ENCODE measurements at places on chromosomes 2 and 18.

DNA sequence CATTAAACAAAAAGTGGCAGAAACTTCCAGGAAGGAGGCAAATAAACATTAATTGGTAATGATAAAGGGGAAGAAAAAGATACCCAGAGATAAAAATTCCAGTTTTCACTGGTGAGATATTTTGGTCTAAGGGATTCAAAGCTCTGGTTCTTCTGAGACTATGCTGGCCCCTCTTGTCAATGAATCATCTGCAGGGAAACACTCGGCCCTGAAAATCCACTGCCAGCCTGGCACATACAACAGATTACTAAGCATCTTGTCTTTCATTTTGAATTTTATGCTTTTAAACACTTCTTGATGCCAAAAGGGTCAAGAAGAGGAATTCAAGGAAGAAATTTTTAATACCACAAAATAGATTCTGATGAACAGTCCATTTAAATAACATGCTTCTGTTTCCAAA lies 1603.8 kb upstream of the ZEB2 start:
- no peak for DNase-seq

DNA sequence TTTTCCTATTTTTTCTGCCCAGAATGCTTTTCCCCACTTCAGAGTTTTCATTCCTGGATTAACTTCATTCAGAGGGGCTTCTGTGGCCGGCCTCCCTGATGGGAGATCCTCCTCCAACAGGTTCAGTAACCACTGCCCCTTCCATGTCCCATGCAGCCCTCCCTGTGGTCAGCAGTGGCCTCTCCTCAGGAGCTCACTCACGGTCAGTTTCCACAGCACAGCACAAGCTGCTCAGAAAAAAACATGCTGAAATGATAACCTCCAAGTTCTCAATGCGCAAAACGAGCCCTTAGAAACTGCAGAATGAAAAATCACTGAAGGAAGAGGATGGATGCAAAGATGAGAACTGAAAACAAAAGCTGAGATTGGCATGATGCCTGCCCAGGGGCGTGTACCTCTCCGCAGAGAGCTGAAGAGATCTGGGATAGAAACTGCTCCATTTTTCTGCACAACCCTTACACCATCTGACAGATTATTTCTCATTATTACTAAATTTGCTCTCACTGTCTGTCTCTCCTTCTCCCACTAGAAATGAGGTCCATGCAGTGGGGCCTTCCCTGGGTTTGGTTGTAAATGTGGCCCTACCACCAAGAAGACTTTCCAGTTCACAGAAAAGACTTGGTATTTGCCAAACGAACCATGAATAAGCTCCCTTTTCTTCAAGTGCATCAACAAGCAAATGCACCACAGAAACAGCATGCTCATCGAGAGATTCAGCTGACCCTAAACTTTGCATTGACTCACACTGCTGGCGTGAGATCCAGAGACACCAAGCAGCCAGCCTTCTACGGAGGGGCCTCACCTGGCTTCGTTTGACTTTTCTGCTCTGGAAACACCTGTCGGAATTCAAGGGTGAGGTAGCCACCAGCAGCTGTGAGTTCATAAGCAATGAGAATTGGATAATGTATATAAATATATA lies 51.5 kb downstream of the TMEM18 start:
- DNase-seq = no peak

GRCh38 chr2:228599297-228599696 lies 417.8 kb upstream of the SPHKAP start:
- no peak for DNase-seq

GRCh38 chr2:55014962-55015939 lies 35.0 kb downstream of the RTN4 start:
- no peak for DNase-seq

- DNase-seq = no peak
Measured at GRCh38 chr2:150036622-150037021, 449.0 kb upstream of the MMADHC start.

- no peak for DNase-seq
Measured at GRCh38 chr2:222884805-222885424, 24.1 kb downstream of the ACSL3 start.

GRCh38 chr2:144027593-144027992 lies 492.3 kb downstream of the ZEB2 start:
- no peak for DNase-seq

DNA sequence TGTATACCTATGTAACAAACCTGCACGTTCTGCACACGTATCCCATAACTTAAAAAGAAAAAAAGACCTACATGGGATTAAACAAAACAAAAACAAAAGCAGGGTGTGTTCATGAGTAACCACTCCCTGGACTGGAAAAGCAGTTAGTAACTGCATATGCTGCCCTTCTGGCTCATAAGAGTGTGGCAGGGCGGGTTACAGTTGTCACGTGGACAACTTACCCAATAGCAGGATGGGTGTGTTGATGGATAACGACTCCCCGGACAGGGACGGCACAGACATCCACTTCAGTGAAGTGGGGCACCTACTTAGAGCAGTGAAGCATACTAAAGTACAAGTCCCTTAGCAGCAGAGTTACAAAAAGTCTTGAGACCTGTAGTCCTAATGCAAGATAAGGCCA lies 136.7 kb downstream of the CCBE1 start:
- no peak for DNase-seq

GRCh38 chr2:157746234-157746950 lies 117.7 kb upstream of the ACVR1C start:
- DNase-seq = no peak

DNA sequence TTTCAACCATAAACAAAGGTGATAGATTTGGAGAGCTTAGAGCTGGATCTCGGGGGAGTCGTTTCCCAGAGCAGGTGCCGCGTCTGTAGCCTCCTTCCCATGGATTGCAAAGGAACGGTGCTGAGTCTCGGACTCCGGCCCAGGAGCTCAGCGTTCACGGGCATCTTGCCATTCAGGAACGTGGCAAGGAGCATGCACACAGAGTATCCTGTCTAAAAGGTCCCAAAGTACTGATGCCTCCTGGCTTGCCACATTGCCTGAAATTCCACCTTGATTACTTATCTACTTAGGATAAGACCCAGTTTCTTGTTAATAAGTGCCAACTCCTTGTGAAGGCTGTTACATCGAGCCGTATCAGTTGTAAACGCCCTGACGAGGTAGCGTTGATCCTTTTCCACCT lies 197.8 kb upstream of the MYT1L start:
- no peak for DNase-seq

DNA sequence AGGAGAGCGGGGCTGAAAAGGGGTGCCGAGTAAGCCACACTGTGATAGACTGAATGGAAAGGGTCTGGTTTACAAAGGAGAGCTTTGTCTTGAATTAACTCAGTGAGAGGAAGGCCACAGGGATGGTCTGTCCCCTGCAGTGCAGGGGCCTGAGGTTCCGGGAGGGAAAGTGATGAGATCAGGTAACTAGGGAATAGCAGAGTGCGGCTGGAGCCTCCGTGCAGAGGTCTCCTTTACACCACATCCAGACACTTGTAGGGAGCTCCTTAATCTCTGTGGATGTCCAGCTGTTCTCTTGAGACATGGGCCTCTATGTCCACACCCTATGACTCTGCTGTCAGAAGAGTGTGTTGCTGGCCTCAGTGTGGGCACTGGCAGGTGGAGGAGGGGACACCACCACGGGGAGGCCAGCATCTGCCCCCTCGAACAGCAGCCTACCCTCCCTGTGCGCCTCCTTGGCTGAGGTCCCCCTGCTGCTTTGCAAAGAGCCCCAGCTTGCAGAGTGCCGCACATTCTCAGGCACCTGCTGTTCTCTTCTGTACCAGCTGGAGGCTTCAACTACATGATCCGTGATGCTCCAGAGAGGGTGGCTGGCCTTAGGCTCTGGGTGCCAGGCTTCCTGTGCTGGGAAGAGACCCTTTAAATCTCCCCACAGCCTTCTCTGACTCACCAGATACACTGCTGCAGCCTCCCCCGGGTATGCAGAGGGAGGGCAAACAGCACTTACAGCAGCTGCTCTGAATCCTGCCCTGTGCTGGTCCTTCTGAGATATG lies 25.9 kb downstream of the ENOSF1 start:
- no peak for DNase-seq

DNA sequence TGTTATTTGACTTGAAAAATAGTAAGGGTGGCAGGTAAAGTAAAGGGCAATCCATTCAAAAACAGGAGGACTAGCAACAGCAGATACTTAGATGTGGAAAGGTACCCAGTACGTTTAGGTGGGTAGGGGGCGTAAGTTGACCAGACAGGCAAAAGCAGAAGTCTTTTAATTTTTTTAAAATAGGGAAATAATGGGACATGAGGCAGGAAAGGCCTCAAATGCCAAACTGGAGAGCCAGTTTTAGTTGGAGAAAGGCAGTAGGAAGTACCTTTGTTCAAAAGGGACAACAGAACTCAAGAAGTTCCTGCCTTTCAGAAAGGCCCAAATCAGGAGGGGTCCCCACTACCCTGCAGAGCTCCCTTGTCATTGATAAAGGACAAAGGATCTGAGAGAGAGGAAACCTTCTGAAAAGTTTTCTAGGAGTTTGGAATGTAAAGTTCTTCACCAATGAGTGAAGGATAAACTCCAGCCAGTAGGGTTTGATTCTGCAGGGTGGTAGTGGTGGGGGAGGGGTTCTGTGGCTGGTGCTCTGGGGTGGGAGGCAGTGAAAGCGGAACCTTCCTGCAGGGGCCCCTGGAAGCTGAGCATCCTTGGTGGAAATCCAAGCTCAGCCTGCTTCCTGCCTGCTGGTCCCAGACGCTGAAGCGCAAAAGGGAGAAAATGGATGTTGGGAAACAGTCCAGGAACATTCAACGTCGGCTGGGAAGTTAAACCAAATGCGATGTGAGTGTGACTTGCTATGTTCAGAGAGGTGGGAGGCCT lies 40.1 kb downstream of the TMEM17 start:
- DNase-seq = no peak

DNA sequence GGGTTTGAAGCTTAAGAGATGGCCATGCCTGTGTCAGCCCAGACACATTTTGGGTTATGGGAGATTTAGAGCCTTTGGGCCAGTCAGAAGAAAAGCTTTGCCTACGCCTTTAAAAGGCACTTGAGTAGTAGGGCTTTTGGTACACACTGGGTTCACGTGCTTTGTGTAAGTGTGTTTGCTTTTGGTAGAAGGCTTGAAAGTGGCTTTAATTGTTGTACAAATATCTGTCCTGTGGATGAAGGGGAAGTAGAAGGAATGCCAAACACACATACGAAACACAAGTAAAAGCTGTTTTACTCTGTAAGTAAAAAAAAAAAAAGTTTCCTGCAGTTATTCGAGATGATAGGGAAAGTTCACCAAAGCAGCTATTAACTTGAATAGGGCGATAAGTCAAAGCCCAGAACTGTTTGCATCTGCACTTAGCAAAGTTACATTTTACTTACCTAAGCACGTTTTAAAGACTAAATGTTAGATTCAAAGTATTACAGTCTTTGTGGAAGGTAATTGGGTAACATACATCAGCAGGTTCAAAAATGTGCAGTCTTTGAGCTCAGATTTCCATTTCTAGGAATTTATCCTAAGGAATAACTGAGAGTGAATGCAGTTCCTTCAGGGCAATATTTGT lies 75.4 kb downstream of the STK25 start:
- no peak for DNase-seq

DNA sequence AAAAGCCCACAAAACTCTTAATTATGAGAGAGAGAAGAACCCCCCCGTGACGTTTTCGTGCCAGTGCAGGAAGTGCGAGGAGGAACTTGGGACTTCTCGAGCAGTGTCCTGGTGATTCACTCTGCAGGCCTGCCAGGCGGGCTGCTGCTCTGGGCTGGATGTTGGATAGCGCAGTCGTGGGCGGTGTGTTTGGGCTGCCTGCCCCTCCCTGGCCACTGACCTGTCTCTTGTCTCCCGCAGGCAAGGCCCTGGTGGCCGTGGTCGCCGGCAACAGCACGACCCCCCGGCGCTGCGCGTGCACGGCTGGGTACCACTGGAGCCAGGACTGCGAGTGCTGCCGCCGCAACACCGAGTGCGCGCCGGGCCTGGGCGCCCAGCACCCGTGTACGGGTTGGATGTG lies 29.0 kb downstream of the TNFRSF11A start:
- DNase-seq = no peak

DNA sequence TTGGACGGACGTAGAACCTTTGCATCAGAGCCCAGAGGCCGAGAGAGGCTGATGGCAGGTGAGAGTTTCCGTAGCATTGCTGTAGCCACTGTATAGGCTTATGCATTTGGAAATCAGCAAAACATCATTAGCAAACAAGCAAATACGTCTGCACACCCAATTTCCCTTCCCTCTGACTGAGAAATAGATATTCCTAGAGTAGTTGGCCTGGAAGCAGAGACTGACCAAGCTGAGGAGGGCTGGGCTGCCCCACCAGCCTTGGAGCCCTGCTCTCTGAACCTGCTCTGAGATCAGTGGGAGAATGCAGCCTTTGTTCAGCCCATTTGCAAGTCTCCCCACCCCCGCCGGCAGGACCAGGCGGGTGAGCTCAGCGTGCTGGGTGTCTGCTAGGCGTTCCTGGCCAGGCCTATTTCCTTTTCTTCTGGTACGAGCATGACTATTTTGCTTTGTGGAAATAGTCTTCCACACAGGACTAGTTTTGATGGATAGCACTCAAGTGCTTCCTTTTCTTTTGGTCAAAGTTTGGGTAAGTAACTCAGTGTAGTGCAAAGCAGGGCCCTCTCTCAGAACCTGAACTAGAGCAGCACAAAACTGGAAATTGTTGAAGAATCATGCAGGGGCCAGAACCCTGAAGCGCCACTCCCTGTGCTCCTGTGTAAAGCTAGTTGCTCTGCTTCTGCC lies 21.9 kb upstream of the RNF149 start:
- no peak for DNase-seq

GRCh38 chr2:75598589-75599155 lies 37.9 kb upstream of the EVA1A start:
- no peak for DNase-seq

GRCh38 chr2:22449696-22450095 lies 935.3 kb upstream of the KLHL29 start:
- DNase-seq = no peak

DNA sequence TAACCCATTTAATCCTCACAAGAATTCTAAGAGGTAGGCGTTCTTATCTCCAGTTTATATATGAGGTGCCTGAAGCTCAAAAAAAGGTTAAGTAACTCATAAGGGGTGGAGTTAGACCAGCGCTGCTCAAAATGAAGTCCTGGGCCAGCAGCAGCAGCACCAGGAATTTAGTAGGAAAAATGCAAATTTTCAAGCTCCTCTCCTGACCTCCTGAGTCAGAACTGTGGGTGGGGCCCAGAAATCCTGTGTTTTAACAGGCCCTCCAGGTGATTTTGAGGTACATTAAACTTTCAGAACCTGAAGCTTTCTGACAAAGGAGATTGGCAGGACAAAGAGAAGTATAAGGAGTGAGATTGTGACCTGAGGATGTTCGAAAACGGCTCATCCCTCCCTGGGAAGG lies 66.0 kb upstream of the CCDC85A start:
- no peak for DNase-seq

DNA sequence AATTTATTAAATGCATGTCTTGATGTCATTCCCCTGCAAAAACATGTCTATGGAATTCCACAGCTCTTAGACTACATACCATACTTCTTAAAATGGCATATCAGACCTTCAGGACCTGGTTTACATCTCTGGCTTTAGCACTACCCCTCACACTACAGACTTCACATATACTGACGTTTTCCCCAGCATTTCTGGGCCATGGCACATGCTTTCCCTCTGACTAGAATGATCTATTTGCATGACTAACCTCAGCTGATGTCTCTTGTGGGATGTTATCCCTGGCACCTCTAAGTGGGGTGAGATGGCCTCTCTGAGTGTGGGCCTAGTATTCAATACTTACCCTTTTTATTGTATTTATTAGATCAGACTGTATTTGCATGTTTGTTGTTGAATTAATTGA lies 381.6 kb downstream of the ERBB4 start:
- no peak for DNase-seq

GRCh38 chr18:76819411-76820136 lies 2.8 kb upstream of the ZNF236 start:
- no peak for DNase-seq

GRCh38 chr2:7237466-7237865 lies 320.3 kb downstream of the RNF144A start:
- DNase-seq = no peak

GRCh38 chr2:98827625-98828368 lies 96.9 kb upstream of the MGAT4A start:
- DNase-seq = no peak

All from stimulated activated CD4-positive, alpha-beta T cell treated with anti-CD3 and anti-CD28 coated beads, Interleukin-1b, Interleukin-23, amount 100 ng/mL, for 24 hours (primary cell).